ENCODE measurements at places on chromosomes 4 and X.

DNA sequence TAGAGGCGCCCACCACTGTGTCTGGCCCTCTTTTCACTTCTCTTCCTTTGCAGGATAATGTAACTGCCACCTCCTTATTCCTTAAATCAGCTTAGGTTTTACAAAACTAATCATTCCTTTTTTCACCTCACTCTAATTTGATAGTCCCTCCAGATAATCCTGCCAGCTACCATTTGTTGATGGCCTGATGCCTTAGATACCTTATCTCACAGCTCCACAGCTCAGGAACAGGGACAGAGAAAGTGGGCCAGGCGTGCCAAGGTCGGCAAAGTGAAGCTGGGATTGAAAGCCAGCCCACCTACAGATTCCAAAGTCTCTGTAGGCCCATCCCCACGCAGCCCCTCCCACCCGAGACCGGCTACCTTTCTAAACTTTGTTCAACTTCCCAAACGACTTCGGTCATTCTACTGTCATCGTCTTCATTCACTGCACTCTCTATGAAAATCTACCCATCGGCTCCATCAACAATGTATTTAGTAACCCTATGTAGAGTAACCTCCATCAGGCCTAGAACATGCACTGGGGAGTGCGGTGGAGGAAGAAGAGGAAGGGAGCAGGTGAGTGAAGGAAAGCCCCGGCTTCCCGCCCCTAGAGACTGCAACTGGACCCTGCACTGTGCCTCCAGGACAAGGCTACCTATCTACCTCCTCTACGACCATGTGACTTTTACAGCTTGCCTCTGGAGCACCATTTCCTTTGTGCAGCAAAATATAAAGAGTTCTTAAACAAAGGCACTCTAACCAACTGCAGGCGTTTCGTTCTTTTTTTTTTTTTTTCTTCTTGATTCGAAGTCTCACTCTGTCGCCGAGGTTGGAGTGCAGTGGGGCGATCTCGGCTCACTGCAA is 1.5 kb downstream of the CASP6 start:
- DNase-seq: no peak

- no peak for DNase-seq
Measured at GRCh38 chr4:87299898-87300297, 22.8 kb downstream of the HSD17B13 start.

- DNase-seq: no peak
Measured at GRCh38 chr4:70630162-70630561, 1.6 kb downstream of the ENAM start.

- no peak for DNase-seq
Measured at GRCh38 chr4:54554339-54554990, 103.3 kb upstream of the KIT start.

- DNase-seq: no peak
Measured at GRCh38 chr4:74037076-74037955, 1.2 kb downstream of the CXCL3 start.

DNA sequence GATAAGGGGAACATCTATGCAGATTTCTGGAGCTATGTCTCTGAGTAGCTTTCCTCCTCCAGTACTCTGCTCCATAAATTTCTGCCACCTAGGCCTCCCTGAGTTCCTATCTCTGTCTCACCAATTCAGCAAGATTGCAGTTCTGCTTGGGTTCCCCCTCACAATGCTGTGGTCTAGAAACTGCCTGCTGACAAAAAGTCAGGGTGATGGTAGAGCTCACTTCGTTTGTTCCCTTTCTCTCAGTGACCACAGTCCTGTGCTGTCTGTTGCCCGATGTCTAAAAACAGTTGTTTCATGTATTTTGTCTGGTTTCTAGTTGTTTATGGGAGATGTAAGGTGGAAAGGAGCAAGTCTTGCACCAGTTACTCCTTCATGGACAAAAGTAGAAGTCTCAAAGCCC is 41.1 kb downstream of the AMMECR1 start:
- no peak for DNase-seq

GRCh38 chr4:140887467-140887866 is 131.3 kb upstream of the TBC1D9 start:
- DNase-seq: no peak
